ENCODE measurements at places on chromosomes 11 and 22.

- DNase-seq = no peak
These were observed 3.1 kb downstream of the ST13 start for GRCh38 chr22:40853333-40853732.

DNA sequence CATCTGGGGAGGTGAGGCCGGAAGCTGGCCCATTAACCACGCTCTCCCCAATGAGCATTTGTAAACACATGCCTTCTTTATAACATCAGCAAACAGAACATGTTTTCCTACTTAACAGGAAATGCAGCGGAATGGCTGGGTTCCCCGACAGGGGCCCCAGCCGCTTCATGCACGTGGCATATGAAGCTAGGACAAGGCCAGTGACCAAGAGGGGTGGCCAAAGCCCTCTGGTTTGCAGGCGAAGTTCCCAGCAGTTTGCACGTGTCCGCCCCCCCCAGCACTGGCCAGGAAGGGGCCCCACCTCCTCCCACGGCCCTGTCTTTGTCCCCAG lies 38.7 kb upstream of the LINC01488 start:
- no peak for DNase-seq

GRCh38 chr22:39917197-39917643 lies 16.3 kb downstream of the GRAP2 start:
- DNase-seq = no peak

DNA sequence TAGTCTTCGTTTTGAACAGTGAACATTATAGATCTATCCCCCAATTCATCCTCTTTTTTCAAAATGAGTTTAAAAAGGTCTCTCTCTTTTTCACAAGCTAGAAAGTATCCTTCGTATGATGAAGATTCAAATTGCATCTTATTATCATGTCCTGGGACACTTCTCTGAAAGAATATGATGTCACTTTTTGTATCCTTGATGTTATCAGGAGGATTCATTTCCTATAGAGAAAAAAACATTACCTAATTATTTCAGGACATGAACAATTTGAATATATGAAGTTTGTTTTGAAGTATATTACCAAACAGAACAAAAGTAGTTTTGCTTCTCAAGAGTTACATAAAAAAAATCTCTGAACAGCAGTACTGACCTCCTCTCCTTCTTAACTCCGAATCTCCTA lies 20.3 kb downstream of the IL18 start:
- DNase-seq = no peak

DNA sequence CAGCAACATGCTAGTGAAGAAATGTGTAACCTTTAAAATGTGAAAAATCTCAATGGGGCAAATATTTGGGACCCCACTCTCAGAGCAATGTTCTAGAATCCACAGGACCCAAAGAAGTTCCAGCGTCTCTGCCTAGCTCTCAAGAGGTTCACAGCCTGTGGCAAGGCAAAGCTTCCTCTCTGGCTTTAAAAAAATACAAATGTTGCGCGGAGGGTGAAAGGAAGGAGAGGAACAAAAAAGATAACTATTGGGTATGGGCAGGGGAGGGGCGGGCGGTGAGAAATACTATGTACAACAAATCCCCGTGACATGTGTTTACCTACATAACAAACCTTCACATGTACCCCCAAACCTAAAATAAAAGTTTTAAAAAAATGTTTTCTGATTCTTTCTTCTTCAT lies 53.6 kb downstream of the PITPNB start:
- DNase-seq = no peak

DNA sequence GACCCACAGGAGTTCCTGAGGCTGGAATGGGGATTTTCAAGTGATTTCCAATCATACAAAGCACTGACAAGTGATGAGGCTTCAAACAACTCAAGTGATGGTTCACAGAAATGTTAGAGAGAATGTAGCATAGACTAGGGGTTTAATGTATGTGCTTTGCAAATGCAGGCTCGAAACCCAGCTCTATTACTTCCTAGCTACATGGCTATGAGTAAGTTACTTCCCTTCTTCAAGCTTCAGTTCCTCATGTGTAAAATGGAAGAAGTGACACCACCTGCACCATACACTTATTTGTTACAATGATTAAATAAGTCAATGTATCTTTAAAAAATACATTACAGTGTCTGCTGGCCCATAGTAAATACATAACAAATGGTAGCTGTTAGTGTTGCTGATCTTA lies 139.8 kb downstream of the CCDC81 start:
- DNase-seq = no peak

DNA sequence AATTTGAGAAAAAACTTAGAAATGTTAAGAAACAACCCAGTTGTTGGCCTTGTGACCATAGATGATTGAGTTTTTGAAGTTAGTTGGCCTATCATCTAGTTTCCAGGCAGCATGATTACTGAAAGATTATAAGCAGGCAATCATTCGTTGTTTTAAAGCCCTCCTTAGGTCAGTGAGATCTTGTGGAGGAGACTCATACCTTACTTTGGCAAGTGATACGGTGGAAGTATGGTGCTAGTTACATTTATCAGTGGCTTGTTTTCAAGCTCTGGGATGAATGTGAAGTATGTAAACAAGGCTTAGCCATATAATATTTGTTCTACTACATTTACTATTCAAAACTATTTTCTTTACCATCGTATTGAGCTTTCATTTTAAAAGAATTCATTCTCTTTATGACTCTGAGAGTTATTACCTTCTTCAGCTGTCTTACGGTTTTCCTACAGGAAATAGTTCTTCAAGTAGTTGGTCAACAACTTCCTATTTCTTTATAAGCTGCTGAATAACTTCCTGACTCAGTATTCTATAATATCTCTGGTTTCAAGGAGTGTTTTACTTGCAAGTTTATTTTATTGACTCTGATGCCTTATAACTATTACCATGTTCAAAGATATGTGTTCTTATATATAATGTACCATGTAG lies 7.3 kb downstream of the YAP1 start:
- no peak for DNase-seq

DNA sequence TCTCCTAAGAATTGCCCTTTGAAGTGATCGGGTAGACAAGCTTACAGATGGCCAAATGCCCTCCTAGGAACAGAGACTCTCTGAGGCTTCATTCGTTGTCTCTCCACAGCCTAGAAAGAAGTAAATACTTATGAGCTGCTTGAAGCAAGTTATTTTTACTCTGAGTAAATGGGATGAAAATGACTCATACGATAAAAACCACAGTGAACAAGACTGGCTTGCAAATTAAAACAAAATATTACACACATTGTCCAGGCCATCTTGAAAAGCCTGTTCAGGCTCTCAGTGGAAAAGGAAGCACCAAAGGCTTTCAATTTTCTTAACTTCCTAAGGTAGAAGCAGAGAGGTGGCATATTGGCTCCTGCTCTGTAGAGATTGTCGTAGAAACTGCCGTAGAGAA lies 294.2 kb downstream of the NELL1 start:
- no peak for DNase-seq

DNA sequence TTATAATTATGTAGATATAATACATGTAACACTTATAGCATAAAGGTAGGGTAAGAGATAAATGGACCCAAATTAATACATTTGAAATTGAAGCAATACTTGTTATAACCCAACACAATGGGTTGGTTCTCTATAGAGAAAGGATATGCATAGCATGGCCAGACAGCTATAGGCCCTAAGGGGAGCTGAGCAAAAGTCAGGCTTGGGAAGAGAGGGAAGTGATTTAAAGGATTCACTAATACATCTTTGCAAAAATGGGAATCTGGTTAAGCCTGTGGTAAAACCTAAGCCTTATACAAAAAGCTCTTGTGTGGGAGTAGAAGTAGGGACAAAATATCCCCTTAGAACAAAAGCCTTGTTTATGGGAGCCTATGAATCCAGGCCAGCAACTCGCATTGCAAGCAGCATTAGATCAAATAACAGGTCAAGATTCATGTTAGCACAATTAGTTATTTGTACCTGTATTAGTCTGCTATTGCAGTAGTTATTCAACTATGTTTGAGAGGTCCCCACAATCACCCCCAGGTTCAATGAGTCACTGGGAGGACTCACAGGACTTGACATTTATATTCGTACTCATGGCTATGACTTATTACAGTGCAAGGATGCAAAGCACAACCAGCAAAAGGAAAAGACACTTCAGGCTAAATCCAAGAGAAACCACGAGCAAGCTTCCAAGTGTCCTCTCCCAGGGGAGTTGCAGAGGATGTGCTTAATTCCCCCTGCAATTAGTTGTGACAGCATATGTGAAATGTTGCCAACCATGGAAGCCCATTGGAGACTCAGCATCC lies 144.7 kb upstream of the LMO1 start:
- DNase-seq = no peak

DNA sequence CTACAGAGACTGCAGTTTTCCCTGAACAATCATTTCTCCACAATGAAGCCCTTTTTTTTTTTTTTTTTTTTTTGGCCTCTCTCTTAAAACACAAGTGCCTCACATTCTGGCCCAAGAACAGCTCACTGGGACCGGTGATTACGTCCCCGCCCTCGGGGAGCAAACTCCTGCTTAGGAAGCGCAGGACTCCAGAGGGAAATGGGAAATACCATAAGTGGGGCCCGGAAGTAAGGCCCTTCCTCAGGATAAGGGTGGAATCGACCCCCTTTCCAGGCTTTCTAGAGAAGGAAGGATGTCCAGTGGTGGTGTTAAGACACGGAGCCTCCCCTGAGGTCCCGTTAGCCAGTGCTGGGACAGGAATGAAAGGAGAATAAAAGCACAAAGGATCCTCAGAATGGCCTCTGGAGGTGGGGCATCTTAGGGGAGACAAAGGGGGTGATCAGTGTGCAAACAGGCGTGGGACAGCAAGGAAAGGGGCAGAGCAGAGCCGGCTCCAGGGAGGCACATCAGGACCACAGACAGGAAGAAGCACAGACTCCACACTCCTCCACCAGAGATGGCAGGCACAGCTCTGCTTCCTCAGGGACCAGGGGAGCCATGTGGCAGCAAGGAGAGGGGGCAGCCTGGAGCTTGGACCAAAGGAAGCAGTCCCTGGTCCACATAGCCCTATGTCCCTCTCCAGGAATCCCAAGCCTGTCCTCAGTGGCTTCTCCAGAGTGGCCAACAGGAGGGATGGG lies 61.3 kb downstream of the CHST1 start:
- DNase-seq = no peak

DNA sequence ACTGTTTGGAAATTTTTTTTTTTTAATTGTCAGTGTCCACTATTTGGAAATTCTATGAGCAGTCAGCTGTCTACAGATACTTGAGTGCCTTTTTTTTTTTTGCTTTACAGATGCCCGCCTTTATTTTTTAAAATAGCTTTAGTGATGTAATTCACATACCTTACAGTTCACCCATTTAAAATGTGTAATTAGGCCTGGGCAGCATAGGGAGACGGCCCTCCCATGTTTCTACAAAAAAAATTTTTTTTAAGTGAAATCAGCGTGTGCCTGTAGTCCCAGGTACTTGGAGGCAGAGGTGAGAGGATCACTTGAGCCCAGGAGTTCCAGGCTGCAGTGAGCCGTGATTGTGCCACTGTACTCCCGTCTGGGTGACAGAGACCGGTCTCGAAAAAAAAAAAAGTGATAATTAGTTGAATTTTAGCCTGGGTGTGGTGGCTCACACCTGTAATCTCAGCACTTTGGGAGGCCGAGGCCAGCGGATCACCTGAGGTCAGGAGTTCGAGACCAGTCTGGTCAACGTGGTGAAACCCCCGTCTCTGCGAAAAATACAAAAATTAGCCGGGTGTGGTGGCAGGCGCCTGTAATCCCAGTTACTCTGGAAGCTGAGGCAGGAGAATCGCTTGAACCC lies 1.5 kb downstream of the ZNF143 start:
- DNase-seq = no peak

All from neural crest cell (in vitro differentiated cells).